ENCODE measurements at places on chromosomes 13 and 19. TPM values are rescaled to one million over a fixed set of nuclear protein-coding genes. Genes with fewer than 3 reads are reported as not detected.

GNA15 gene
- 1.3 TPM for total RNA-seq

KASH5 gene
- total RNA-seq, result not detected

GRCh38 chr13:88806438-88806837, 1135.3 kb downstream of the SLITRK5 start:
- no peak for DNase-seq

JSRP1 gene
- total RNA-seq, result 0.25 TPM

TPGS1 gene
- total RNA-seq, result 39.3 TPM

DNA sequence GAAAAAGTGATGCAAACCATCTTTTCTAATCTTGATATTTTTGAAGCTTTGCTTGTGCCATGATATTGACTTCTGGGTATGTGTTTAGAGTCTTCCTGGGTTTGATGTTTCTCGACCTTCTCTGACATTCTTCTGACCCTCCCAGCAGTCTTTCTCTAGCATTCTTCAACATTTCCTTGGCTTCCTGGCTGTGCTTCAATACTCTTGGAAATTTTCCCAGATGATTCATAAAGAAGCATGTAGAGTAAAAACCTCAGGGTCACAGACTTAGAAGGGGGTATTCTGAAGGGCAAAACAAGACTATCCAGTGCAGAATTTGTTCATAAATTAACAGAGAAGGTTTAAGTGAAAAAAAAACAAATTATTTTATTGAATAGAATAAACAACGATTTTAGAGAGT, 946.3 kb upstream of the PCDH9 start:
- no peak for DNase-seq

GRCh38 chr13:102868366-102868936, 22.6 kb downstream of the ERCC5 start:
- no peak for DNase-seq

TMEM145 gene
- total RNA-seq, result not detected

DNA sequence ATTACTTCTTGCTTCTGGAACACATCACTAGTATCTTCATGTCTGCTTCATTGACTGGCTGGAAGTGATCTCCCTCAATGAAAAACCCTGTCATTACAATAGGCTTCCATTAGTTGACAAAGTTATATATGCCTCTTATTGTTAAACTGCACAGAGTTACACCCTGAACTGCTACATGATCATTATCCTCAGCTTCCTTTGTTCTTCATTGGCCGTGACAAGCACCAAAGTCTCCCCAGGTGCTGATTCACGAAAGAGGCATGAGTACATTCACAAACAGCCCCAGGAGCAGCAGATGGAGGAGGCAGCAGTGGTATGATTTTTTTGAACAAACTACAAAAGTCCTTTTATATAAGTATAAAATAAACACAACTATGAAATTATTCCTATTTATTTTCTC, 51.4 kb downstream of the VWA8 start:
- no peak for DNase-seq

ZNF560 gene
- 0.29 TPM for total RNA-seq

GRCh38 chr13:29676941-29677452, 81.5 kb upstream of the SLC7A1 start:
- no peak for DNase-seq

HNRNPA1L2 gene
- 3.2 TPM for total RNA-seq

DNA sequence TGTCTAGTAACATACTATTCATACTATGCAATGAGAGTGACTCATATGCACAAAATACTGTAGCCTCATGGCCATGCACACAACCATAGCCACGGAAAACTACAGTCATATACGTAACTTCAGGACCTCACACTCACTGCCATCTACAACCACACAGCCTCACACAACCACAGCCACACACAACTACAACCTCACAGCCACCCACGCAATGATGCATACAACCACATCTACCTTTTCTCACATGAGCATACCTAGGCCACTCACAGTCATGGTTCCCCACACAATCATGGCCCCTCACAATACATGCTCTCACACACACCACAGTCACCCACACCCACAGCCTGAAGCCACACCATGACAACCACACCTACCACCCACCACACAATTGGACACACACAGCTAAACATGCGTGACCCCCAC, 8.7 kb upstream of the TNFSF14 start:
- no peak for DNase-seq

DNA sequence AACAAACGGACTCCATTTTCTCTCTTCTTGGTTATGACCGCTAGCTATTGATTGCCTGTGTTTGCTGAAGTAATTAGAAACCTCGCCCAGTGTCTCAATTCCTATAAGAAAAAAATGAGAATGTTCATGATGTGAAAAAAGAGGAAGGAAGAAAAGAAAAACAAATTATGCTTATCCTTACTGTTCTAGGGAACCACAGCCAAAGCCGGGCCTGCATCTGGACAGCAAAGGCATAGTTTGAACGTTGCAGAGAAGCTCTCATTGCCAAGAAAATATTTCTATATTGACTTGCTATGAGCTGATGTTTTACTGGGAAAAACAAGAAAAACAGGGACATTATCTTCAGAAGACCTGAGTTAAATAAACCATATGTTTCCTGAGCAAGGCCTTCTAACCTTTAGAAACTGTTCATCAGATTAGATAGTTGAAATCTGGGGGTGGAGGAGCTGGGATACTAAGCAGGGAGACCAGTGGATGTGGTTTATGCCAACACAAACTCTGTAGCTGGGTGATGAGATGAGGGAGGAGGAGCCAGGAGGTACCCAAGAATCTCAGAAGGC, 55.0 kb downstream of the EFNB2 start:
- DNase-seq, result no peak

- DNase-seq, result no peak
Observed at GRCh38 chr13:46906405-46906804, 9.6 kb upstream of the HTR2A start.

DNA sequence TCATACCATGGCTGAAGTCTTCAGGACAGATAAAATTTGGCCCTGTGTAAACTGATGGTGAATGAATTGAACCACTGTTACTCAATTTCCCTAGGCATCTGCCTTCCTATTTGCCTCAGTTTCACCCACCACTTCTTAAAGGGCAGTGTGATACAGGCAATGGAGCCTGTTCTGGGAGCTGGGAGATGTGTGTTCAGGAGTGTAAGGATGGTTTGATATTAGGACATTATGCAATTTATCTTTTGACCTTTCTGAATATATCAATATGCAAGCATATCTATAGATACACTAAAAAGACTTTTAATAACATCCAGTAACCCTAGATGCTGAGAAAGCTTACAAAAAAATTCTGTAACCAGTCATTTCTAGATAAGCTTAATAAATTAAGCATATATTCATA, 14.6 kb downstream of the IZUMO2 start:
- no peak for DNase-seq

GRCh38 chr19:5073153-5073844, 104.4 kb downstream of the KDM4B start:
- no peak for DNase-seq

CYP2A6 gene
- total RNA-seq, result not detected

DNA sequence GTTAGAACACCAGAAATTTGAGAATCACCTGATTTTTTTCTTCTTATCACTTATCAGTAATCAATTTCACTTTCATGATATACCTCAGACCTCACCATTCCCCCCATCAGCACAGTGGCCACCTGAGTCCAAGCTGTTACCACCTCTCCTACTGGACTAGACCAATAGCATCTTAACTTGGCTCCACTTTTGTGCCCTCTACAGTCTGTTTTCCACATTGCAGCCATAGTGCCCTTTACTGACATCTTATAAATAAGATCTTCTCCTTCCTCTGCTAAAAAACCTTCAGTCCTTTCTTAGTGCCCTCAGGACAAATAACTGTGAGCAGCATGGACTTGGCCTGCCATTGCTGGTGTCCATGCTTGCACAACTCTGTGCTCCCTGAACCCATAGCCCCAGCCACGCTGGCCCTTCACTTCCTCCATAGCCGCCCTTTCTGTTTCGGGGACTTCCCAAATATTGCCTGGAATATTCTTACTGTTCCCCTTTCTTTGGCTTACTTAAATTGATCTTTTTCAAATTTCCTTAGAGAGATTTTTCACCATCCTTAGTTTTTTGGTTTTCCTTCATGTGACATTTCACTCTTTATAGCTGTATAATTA, 380.8 kb downstream of the LMO7 start:
- DNase-seq, result no peak

DNA sequence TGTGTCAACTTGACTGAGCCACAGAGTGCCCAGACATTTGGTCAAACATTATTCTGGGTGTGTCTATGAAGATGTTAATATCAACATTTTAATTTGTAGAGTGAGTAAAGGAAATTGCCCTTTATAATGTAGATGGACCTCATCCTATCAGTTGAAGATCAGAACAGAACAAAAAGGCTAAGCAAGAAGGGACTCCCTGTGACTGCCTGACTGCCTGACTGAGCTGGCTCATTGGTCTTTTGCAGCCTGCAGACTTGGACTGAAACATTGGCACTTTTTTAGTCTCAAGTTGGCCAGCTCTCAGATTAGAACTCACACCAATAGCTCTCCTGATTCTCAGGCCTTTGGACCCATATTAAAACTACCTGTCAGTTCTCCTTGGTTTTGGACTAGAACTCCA, 600.4 kb upstream of the SLITRK6 start:
- DNase-seq, result no peak

GRCh38 chr13:82654861-82655855, 1227.1 kb downstream of the SLITRK1 start:
- DNase-seq, result peak; percentile 85

DNA sequence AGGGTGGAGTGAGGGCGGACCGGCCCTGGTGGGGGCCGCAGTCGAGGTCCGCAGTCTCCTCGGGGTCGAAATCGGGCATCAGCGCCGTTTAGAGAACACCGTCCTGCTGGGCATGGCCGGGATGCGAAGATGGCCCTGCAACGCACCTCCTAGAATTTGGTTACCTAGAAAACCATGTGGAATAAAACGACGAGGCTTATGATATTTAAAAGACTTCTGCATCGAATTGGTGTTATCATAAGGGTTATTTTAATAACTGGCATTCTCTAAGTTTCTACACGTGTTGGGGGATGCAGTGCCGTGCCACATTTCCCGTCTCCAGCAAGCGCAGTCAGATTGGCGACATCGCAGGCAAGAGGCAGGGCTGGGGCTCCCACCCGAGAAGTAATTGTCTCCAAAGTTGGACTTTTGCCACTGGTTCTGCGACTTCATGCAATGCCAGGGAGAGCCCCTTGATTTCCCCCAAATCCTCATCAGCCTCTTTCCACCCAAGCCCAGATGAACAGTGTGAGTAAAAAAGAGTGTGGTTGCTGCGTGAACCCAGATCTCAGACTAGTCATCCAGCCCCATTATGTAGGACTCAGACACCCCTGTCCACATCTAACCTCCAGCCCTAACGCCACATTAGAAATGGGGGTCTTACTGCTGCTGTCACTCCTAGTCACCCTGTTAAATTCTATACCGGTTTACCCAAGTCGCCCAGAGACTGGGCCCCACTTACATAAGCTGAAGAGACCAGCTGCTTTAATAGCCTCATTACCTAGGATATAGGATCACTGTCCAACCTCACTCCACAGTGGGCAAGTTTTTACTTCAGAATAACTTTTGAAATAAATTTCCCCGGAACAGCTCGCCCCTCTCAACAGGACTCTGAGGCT, 571 bp upstream of the DHRS12 start:
- DNase-seq, result no peak

B9D2 gene
- 2.8 TPM for total RNA-seq

DNA sequence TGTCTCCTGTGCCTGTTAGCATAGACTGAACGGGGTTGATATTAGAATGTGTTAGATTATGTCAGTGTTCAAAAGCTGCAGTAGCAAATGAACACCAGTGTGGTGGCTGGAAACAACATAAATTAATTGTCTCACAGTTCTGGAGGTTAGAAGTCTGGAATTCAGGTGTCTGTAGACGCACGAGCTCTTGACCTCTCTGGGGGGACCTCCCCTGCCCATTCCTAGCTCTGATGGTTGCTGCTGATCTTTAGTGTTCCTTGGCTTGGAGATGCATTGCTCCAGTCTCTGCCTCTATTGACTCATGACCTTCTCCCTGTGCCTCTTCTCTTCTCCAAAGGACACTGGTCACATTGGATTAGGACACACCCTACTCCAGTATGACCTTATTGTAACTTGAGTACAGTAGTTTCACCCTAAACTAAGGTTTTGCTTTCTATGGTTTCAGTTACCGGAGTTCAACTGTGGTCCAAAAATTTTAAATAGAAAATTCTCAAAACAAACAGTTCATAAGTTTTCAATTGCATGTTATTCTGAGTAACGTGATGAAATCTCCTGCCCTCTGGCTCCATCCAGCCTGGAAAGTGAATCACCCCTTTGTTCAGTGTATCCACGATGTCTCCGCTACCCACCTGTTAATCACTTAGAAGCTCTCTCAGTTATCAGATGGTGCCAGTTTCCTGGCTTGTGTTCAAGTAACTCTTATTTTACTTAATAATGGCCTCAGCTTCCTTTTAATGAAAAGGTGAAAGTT, 273.2 kb downstream of the MYO16 start:
- DNase-seq, result no peak

GRCh38 chr13:92054389-92054788, 656.0 kb downstream of the GPC5 start:
- DNase-seq, result no peak

TGFB1 gene
- total RNA-seq, result 18.0 TPM

DNA sequence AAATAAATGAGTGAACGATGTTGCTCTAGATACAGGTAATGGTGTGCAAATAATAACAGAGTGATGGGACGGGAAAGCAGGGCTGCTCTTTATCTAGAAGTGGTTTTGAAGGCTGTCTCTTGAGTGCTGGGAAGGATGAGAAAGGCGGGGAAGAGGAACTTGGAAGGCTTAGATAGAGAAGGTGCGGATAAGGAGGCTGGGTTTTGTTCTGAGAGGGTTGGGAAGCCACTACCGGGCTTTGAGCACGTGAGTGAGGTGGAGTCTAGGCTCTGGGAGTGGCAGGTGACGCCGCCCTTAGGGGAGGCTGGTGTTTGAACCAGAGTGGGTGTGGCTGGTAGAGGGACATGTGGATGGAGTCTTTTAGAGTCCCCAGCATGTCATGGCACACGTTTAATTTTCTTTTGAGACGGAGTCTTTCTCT, 811 bp downstream of the ARMC6 start:
- DNase-seq, result no peak

LILRA1 gene
- 0.75 TPM for total RNA-seq

DNA sequence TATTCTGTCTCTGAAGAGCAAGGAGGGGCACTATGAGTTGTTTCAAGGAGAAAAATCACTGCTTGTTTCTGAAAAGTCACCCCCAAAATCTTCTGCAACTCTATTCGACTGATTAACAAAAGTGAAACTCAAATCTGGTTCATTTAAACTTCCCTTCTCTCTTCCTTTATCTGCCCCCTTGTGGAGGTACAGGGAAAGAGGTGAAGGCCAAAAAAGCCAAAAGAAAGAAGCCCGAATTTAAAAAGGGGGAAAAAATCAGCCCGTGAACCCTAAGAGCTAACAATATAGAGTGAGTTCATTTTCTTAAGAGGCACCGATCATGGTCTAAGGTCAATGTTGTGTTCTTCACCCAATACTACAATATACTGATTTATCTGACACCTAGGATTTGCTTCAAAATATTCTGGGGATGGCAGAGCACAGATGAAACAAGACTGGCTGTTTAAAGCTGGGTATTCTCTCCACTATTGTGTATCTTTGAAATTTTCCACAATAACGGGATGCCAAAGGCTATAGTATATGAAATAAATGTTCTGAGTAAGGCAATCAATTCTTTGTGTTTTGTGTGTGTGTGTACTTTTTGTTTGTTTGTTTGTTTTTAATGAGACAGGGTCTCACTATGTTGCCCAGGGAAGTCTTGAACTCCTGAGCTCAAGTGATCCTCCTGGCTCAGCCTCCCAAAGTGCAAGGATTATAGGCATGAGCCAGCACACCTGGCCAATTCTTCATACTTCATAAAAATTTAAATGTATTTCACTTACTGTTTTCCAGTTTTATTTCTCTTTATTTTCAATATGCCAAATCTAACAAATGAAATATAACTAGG, 55.0 kb upstream of the EEF1AKMT1 start:
- no peak for DNase-seq

GRCh38 chr13:65456150-65456912, 1773.8 kb downstream of the PCDH9 start:
- DNase-seq, result no peak

All from heart left ventricle (tissue), 16 donors.